ENCODE measurements at places on chromosomes 12 and 14.

DNA sequence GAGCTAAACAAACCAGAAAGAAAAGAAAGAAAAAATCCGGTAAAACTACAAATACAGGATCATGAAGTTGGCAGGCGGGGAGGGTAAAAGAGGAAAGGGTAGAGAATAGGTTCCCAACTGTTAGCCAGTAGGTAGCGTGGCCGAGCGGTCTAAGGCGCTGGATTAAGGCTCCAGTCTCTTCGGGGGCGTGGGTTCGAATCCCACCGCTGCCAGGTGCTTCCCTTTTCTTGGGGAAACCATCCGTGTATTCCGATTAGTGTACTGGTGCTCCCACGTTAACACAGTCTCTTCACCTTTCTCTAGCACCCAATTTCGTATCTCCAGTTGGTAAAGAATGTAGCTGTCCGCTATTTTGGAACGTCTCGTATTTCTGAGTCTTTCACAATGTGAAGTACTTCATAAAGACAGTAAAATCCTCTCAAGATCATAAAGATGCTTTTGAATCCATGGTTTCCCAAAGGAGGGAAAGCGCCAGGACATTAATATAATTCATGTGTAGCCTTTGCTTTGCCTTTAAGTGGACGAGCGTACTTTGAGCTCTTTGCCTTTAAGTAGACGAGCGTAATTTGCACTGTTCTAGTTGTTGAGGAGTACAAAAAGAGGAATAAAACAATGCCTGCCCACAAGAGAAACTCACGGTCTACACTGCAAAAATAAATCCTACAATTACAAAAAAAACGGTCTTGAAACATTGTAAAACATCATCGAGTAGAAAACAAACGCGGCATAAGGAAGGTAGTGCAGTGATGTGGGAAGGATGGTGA is 19.0 kb upstream of the RNASE12 start:
- peak; percentile 68 for DNase-seq

DNA sequence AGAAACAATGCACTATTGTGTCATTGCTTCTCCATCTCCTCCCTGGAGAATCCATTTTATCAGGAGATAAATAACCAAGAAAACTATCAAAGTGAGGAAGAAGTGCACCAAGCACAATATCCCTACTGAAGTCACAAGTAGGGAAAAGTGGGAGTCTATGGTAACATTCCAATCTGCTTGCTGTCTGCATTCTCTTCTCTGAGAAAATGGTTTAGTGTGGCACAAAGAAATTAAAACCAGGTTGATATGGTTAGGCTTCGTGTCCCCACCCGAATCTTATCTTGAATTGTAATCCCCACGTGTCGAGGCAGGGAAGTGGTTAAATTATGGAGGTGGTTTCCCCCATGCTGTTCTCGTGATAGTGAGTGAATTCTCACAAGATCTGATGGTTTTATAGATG is 209.7 kb downstream of the PRKD1 start:
- DNase-seq: no peak

DNA sequence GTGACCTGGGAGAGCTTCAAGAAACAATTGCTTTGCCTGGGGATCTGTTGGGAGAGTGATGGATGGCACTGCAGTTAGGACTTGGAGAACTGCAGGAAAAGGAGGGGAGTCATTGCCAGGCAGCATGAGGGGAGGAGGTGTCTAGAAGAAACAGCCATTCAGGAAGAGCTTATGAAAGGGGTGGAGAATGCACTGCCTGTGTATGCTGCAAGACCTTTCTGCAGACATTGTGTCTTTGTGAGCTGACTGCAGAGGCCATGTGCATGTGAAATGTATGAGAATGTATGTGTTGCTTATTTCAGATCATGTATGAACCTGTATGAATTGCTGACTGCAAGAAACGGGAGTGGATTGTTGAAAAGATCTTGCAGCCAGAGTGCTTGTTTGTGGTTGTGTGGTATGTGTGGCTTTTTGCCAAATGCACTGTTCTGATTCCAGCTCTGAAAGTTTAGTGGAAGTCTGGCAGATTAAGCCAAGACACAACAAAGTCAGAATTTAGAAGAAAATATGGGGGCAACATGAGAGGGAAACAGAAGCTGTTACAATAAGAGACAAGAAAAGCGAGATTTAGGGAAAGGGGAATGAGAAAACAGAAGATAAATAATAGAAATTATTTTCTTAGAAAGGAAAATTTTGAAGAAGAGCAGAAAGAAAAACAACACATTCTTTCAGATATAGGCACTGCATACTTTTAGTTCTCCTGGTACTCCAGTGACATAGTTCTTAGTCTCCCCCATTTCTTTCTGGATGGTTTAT is 9.8 kb upstream of the RIMKLB start:
- no peak for DNase-seq

GRCh38 chr12:4564818-4565217 is 2.8 kb downstream of the DYRK4 start:
- DNase-seq: no peak

DNA sequence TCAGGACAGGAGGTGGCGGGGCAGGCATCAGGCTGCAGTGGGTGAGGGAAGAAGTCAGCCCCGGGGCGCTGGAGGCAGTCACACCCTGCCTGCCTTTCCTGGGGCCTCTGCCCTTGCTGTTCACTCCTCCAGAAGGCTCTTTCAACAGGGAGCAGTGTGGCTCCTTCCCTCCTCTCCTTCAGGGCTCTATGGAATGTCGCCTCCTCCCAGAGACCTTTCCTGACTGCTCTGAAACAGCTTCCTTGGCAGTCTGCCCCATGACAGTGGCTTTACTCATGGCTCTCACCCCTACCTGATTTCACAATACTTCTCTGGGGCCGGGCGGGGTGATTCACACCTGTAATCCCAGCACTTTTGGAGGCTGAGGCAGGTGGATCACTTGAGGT is 7.1 kb downstream of the RHOF start:
- no peak for DNase-seq

Measured in NCI-H345 (cell line).